ENCODE measurements at places on chromosomes 3 and 15.
A peak's percentile ranks its signal among the peaks of the same experiment; 100 is the strongest.

DNA sequence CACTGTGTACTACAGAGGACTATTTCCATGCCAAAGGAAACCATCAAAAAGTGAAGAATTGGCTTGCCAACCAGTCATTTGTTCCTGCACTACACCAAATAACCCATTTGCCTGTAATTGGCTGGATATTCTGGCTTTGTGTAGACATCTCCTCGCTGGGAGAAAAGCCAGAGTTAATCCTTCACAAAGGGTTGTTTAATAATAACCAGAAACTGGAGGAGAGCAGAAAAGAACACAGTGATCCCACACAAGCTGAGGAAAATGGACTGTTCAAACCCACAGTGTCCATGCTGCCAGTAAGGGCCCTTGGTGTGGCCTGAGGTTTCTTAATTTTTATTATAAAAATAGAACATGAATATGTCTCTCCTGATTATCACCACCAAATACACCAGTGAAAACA lies 294.0 kb downstream of the RORA start:
- no peak for DNase-seq

GRCh38 chr3:197354568-197355001 lies 56.2 kb upstream of the DLG1 start:
- DNase-seq: no peak

DNA sequence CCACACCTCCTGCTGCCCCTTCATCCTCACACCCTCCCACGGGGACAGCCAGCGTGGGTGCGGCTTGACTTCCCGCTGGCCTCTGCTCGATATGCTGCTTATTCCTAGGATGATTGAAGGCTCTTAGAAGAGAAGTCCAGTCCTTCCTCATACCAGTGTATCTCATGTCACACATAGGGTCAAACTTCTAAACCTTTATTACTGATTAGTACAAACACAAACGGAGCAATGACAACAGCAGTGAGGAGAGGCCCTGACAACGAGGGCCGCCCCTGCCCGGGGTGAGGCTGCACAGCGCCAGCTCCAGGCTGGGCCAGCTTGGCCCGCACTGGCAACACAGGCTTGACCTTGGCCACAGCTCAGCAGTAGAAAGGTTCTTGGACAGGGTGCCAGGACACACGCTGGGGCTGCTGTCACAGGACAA lies 3.7 kb downstream of the CIB1 start:
- DNase-seq: no peak

DNA sequence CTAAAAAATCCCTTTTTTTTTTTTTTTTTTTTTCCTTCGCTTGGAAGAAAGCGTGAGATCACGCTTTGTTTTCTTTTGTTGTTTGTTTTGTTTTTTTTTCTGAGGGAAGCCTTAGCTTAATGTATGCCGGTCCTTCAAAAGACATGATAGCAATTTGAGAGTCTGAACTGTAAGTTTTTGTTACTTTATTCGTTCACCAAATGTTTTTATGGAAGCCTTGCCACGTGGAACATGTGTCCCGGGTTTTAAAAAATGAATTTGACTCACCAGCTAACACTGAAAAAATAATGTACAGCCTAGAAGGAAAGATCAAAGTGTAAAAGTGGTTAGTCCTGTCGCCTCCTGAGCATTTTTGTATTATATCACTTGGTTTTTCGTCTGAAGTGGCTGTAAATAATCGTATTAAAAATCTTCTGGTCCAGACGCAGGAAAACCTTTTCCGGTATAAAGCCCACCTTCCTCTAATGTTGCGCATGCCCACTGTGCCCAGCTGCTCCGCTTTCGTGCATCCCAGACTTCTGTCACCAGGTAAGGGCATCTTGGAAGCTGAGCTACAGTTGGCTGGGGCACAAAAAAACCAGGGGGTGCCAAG lies 795 bp upstream of the MYNN start:
- peak; percentile 39 for DNase-seq

DNA sequence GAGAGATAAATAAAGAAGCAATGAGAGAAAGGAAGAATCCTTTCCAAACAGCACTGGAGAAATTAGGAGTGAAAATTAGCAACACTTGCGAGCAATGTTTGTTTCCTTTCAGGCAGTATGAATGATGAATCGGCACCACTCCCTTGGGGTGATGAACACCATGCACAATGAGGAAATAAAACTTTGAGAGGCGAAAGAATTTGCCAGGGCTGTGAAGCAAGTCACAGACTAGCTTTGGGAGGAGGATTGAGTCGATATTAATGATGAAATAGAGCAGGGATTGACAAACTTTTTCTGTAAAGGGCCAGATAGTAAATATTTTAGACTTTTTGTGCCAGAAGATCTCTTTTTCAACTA lies 237.7 kb downstream of the AGBL1 start:
- no peak for DNase-seq

DNA sequence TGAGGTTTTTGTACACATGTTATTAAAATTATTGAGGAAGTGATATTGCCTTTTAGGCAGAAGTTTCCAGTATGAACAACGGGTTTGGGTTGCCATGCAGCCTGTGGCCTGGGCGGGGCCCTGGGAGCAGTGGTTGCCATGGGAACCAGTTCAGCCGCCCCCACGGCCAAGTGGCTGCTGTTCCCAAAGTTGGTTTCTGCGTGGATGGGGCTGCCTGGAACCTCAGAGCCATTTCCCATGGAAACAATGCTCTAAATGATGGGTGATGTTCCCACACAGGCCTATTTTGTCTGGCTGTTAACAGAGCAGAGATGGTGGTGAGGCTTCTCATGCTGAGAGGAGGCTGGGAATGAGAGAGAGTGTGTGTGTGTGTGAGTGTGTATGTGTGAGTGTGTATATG lies 19.5 kb downstream of the MRAS start:
- no peak for DNase-seq

DNA sequence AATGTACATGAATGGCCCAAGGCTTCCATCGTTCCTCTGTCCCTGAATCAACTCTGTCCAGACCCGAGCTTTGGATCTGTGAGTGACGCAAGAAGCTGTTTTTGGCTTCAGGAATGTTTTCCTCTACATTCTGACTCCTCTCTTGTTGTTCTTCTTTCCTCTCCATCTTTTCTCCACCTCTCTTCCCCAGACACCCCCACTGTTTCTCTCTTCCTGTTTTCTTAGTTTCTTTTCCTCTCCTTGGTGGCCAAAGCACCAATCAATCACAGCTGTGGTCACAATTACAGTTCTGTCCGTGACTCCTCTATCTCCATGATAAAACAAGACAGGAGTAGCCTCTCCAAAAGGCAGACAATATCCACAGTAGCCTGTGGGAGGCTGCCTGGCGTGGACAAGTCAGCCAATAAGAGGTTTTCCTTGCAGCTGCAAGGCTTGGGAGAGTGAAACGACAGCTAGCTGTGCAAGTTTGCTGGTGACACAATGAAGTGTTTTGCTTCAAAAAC lies 4.9 kb upstream of the TMEM212 start:
- no peak for DNase-seq

- no peak for DNase-seq
These were observed 395.3 kb upstream of the TPRG1 start for GRCh38 chr3:188776447-188776846.

- DNase-seq: no peak
These were observed 42.1 kb downstream of the TLE3 start for GRCh38 chr15:70055601-70056051.

GRCh38 chr15:70892002-70892911 lies at the start of the genes LRRC49 and THAP10:
TSS of gene LRRC49 (plus strand) at chr15:70892826. CDS start at chr15:70892895, 69 bp downstream.
TSS of gene THAP10 (minus strand) at chr15:70892433. CDS start at chr15:70892272, 161 bp downstream.
- no peak for DNase-seq

GRCh38 chr3:37114251-37115145 lies 59.9 kb downstream of the LRRFIP2 start:
- DNase-seq: no peak

DNA sequence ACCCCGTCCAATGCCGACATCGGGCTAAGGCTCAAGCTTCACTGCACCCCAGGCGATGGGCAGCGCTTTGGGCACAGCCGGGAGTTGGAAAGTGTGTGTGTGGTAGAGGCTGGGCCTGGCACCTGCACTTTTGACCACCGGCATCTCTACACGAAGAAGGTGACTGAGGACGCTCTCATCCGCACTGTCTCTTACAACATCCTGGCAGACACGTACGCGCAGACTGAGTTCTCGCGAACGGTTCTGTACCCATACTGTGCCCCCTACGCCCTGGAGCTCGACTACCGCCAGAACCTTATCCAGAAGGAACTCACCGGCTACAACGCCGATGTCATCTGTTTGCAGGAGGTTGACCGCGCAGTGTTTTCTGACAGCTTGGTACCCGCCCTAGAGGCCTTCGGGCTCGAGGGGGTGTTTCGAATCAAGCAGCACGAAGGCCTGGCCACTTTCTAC lies 1.0 kb downstream of the PDE12 start:
- DNase-seq: no peak

GRCh38 chr3:9339761-9340471 lies 22.9 kb upstream of the THUMPD3 start:
- DNase-seq: no peak

GRCh38 chr15:39075756-39076341 lies 505.0 kb upstream of the THBS1 start:
- no peak for DNase-seq

Measured in stimulated activated CD8-positive, alpha-beta memory T cell treated with anti-CD3 and anti-CD28 coated beads, Interleukin-4, amount 100 ng/mL, for 1 hour (primary cell).